ENCODE measurements at places on chromosomes 3 and 15. TPM values are rescaled to one million over a fixed set of nuclear protein-coding genes. Genes with fewer than 3 reads are reported as not detected.

GRCh38 chr3:128168836-128169235 is 15.6 kb downstream of the EEFSEC start:
- no peaks in the 10 kb centered on the region for H3K27me3 ChIP-seq
- no peak overlapping the region for H3K4me3 ChIP-seq
- H3K4me1 ChIP-seq, result no peaks in the 10 kb centered on the region
- no peak overlapping the region for H3K27ac ChIP-seq

DNA sequence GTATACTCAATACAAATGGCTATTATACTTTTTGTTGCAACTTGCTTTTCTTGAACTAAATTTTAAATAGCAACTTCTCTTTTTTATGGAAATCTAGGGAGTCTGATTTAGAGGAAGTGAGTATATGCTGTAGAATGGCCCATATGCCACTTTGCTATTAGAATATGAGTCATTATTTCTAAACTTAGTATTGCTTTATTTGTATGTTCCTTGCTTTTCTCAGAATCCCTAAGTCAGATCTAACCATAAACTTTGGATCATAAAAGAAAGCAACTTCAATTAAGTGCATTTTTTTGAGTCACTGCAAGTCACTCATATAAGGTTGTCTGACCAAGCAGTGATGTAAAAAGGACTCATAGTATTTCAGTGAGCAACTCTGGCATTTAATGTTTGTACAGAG is 17.5 kb upstream of the SPTSSB start:
- no peaks in the 10 kb centered on the region for H3K4me1 ChIP-seq
- no peak overlapping the region for H3K4me3 ChIP-seq
- H3K27me3 ChIP-seq, result peaks cover 6% of the 10 kb centered on the region
- H3K36me3 ChIP-seq, result no peaks in the 10 kb centered on the region
- H3K27ac ChIP-seq, result no peak overlapping the region

DNA sequence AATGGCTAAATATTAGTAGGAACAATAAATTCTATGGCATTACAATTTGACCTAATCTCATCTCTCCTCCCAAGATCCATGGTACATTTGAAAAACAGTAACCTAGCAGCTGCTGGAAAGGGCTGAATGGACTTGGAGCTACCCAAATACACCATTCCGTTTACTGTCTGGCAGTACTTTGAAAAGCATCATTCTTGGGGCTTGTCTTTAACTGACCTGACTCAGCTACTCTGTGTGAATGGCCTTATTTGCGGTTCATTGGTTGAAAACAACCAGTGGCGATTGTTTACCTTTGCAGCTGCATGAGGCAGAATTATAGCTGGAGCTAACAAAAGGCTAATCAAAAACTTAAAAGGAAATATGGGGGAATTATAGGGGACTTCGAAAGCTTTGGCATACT is 311.2 kb upstream of the MCTP2 start:
- H3K4me1 ChIP-seq, result no peaks in the 10 kb centered on the region
- no peaks in the 10 kb centered on the region for H3K27me3 ChIP-seq
- DNase-seq, result no peak
- H3K36me3 ChIP-seq, result no peaks in the 10 kb centered on the region

DNA sequence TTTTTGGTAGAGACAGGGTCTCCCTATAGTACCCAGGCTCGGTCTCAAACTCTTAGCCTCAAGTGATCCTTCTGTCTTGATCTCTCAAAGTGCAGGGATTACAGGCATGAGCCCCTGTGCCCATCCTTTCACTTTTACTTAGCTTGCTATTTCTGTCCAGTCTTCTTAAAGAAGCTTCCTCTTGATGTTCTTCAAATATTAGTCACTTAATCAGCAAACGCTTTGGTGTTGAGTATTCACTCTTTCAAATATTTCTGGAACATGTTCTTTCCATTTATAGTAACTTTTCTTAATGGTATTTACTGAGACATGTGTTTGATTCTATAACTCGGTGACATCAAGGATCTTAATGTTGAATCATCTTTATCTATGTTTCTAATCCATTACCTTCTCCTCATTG is 122.1 kb downstream of the CNTN6 start:
- peak overlapping the region; percentile 20 for H3K4me3 ChIP-seq
- peaks cover 29% of the 10 kb centered on the region for H3K4me1 ChIP-seq
- no peaks in the 10 kb centered on the region for H3K36me3 ChIP-seq

GRCh38 chr15:76904461-76905012 is 603 bp downstream of the SCAPER start:
- no peak overlapping the region for H3K27ac ChIP-seq
- peak; percentile 49 for DNase-seq
- peak overlapping the region; percentile 73 for H3K4me3 ChIP-seq
- H3K36me3 ChIP-seq, result no peaks in the 10 kb centered on the region

The MCF2L2 gene
- not detected for total RNA-seq

The SAMMSON gene
- not detected for total RNA-seq

The LRRC31 gene
- total RNA-seq, result not detected

GRCh38 chr3:191682961-191683360 is 222.0 kb downstream of the PYDC2 start:
- no peak for DNase-seq
- H3K27me3 ChIP-seq, result no peaks in the 10 kb centered on the region
- no peak overlapping the region for H3K4me3 ChIP-seq
- H3K4me1 ChIP-seq, result no peaks in the 10 kb centered on the region
- H3K36me3 ChIP-seq, result no peaks in the 10 kb centered on the region
- H3K27ac ChIP-seq, result no peak overlapping the region

DNA sequence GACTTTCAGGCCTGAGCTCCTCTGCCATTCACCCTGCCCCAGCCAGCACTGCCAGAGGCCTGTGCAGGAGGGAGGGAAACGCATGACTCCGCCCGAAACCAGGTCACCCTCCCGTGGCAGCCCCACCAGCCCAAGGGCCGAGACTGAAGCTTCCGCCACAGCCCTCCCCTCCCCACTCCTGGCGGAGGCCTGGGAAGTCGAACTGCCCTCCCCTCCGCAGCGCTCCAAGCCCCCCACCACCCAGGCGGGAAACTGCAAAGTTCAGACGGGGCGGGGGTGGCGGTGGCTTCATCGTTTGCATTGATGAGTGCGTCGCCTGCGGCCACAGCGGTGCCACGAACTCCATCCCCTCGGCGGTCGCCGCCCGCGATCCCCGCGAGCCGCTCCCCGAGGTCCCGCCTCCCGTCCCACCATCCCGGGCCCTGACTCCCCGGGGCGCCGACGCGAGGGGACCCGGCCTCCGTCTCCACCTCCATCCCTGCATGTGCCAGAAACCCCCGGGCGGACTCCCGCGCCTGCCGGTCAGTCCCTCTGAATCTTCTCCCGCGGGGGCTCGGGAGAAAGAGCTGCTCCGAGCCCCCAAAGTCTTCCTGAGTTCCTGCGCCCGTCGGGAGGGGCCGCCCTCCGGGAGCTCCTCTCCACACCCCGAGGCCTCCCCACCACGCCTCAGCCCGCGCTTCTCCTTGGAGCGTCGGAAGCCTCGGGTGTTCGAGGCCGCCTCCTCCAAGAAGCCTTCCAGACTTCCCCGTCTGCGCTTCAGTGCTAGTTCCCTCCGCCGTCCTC is 698 bp downstream of the MELTF start:
- H3K36me3 ChIP-seq, result no peaks in the 10 kb centered on the region
- no peaks in the 10 kb centered on the region for H3K27me3 ChIP-seq
- peaks cover 12% of the 10 kb centered on the region for H3K4me1 ChIP-seq
- H3K27ac ChIP-seq, result no peak overlapping the region
- H3K4me3 ChIP-seq, result peak overlapping the region; percentile 55
- peak; percentile 41 for DNase-seq

- no peaks in the 10 kb centered on the region for H3K36me3 ChIP-seq
- no peak for DNase-seq
- H3K27ac ChIP-seq, result no peak overlapping the region
- no peaks in the 10 kb centered on the region for H3K4me1 ChIP-seq
- H3K4me3 ChIP-seq, result no peak overlapping the region
- H3K27me3 ChIP-seq, result no peaks in the 10 kb centered on the region
Measured at GRCh38 chr15:94417501-94418293, 186.3 kb downstream of the MCTP2 start.
